Lower leg skin (tissue), 4 donors: ENCODE measurements at places on chromosomes 5 and 9. TPM values are rescaled to one million over a fixed set of nuclear protein-coding genes. Genes with fewer than 3 reads are reported as not detected.

Gene DMRT3
- total RNA-seq: not detected

- DNase-seq: no peak
Observed at GRCh38 chr9:25948182-25948581, 269.9 kb upstream of the TUSC1 start.

GRCh38 chr5:149049371-149049781 lies 13.5 kb downstream of the SH3TC2 start:
- no peak for DNase-seq

DNA sequence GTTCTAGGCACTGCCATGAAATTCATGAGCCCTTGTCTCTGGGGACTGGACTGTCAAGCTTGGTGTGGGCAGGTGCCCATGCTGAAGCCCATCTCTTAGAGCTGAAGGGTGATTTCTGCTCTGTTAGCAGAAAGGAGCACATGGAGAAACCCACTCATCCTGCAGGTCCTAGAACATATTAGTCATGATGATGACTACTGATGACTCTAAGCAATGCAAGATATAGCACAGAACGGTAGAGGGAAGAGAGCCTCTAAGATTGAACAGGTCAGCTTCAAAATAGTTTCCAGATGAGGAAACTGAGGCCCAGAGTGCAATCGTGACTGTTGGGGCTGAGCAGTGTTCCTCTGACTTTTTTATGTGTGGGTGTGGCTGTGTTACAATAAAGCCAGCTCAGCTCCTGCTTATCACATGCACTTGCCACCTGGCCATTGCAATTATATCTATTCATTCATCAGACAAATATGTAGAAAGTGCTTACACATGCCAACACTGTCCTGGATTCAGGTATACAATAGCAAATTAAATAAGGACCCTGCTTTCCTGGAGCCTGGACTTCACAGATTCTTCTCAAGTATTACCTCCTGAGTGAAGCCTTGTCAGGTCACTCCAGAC lies 140.2 kb upstream of the BRINP1 start:
- no peak for DNase-seq

DNA sequence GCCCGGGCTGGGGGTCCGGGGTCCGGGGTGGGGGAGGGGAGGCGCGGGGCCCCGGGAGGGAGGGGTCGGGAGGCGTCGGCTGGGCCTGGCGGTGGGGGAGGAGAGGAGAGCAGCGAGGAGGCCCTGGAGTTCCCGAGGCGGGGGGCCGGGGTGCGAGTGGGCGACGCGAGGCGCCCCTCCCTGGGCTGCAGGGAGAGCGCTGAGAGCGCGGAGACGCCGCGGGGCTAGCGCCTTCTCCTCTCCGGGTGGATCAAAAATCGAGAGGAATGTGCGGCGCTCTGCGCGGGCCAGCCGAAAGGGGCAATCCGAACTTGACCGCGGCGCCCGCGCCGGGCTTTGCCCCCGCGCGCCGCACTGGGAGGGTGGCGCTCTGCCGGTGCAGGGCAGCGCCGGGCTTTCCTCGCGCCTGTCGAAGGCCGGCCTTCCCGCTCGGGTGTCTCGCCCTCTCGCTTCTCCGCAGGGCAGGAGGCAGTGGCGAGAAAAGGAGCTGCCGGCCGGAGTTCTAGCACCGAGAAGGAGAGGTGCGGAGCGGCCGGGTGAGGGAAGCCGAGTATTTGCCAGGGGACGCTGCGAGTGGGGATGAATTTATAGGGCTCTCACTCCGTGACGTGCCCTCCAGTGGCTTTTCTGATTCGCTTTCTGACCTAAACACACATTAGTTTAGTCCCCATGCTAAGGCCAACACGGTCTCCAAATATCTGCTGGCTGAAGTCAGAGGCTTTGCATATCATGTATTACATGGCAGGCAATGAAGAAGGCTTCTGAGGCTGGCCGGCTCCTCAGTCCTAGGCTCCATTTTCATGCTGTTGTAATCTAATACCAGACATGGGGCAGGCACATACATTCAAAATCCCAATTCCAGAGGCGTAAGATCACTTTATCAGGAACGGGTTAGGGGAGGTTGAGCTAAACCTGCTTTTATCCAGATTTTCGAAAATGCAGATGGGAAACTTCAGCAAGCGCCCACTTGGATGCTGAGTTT lies 503 bp upstream of the GDNF start:
- no peak for DNase-seq
